ENCODE measurements at places on chromosomes 12 and 14.

DNA sequence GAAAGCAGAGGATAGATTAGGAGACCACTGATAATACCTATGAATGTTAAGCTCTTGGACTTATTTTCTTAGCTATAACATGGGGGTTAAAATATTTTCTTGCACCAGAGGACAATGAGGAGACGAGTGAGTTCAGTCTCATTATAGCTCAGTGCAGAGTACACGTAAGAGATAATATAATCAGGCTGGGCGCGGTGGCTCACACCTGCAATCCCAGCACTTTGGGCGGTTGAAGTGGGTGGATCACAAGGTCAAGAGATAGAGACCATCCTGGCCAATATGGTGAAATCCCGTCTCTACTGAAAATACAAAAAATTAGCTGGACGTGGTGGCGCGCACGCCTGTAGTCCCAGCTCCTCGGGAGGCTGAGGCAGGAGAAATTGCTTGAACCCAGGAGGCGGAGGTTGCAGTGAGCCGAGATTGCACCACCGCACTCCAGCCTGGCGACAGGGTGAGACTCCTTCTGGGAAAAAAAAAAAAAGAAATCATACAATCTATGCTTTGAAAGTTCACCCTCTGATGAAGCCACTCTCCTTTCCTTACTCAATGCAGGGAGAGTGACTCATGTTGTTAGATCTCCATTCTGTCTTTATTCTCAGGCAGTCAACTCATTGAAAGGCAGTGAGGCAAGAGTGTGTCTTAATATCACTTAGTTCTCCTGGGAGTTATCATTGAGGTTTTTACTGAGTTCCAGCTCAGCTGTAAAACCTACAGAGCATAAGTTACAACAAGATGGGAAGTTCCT lies 134.2 kb downstream of the SYNE2 start:
- no peak for DNase-seq

DNA sequence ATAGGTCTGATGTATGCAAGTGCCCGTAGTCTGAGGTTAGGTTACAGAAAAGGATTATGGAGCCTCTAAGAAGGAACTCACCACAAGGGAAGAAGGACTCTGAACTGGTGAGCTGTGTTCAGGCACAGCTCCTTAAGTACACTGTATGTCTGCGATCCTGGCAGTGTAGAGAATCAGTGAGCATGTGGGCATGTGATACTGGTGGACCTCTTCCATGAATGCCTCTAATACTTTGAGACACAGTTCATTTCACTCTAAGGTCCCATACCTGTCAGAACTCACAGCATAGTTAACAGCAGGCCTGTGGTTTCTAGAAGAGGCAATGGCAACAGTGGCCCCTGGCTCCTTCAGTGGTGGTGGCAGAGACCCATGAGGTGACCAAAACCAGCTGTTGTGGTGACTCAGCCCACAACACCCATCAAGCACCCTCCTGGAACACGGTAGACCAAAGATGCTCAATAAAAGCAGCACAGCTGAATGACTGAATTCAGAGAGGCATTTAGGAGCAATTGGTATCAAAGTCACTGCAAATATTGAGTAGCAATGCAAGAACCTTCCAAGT lies 6.9 kb upstream of the OR6J1 start:
- DNase-seq, result no peak

DNA sequence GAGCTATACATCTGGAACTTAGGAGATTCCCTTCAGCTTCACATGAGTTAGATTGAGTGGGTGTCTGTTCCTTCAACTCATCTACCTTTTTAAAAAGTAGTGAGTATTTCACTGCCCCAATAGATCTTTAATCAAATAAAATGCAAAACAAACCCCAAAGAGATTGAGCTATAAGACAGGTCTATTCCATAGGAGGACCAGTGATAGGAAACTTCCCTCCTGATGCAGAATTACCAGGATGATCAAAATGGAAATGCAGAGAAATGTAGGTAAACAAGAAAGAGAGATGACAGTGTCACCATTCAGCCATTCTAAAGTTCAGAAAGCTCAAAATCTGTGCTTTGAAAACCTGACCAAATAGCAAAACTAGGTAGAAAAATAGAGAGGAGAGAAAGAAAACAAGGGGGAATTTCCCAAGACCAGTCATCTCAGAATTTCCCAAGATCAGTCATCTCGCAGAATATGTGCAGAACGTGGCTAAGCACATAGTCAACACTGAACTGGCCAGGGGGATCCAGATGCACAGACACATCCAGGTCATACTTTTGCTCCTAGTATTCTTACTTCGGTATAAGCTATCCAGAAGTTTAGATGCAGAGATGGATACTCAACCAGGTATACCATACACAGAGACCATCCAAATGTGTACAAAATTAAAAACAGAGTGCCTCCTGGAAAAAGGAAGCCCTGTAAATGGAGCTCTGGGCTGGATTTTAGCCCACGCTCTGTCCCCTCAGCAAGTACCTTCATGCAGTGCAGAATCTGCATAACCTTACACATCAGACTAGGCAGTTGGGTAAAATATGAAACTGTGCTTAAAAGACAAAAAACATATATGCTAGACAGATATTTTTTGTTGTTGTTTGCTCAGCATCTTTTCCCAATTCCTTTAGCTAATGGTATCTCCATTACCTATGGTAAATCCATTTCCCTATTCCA lies 27.4 kb downstream of the SLC41A2 start:
- DNase-seq, result no peak

DNA sequence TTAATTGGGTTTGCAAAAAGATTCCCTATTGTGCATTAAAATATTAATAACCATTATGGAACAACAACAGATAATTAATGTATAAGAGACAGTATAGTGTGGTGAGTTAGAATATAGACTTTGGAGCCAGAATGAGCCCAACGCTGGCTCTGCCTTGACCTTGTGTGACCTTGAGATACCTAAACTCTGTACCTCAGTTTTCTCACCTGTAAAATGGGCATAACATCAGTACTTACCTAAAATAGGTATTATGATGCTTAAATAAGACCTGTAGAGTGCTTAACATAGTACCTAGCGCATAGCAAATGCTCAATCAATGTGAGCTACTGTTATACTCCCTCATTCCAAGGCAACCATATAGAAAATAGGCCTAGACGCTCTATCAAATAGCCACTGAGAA lies 90.9 kb upstream of the TTC7B start:
- DNase-seq, result no peak

- no peak for DNase-seq
These were observed 32.4 kb downstream of the LMO3 start for GRCh38 chr12:16573398-16574077.

DNA sequence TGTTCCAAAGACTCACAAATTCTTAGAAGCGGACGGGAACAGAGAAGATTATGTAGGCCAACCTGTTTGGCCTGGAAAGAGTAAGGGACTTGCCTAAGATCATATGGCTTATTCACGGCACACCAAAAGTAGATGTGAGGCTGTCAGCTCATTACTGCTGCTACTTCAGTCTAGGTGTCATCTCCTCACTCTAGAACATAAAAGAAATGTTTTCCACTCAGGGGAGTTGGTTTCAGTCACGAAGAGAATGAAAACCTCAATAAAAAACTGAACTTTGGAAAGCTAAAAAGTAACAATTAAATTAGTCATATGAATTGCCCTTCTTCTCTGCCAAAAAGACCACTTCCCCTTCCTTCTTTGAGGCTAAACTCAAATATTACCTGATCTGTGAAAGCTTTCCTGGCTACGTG lies 658 bp upstream of the CEP128 start:
- no peak for DNase-seq

DNA sequence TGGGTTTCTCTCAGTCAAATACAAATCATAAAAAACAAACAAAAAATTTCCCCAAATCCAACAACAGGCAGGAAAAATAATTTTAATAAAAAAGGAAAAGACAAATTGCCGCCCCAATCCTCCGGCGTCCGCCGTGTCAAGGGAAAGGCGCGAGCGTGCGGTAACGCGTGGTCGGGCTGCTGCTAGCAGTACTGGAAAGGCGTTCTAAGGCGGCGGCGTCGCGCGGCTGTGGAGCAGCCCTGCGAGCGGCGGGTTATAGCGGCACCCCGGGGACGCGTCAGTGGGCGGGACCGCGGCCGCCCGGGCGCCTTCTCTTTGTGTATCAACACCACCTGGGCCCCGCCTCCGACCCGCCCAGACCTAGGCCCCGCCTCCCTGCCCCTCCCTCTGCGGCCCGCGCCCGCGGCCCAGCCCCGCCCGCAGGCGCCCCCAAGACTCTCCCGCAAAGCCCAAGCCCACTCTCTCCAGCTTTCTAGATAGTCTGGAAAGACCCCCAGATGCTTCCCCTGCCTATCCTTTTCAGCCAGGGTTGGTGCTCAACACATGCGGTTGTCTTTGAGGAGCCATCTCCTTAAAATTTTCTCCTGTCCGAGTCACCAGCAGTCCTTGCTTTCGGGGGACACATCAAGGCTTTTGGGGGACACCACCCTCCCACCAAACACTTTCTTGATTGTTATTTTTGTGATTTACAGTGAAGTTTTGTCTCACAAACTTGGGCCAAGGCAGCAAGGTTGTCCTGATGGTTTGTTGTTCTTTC lies at the start of gene SLC38A2:
Gene SLC38A2, minus strand, starts transcription at position 230 of the 757 bp plus-strand sequence. CDS start 1,480 bp downstream, outside the sequence.
- peak; percentile 100 for DNase-seq

All from lower leg skin (tissue), 4 donors.